ENCODE measurements at places on chromosomes 2 and 18. TPM values are rescaled to one million over a fixed set of nuclear protein-coding genes. Genes with fewer than 3 reads are reported as not detected.

The GKN2 gene
- not detected for total RNA-seq

The RAB31 gene
- total RNA-seq: 32.4 TPM

The HAUS1 gene
- 62.6 TPM for total RNA-seq

The ASTL gene
- not detected for total RNA-seq

The SCYGR4 gene
- total RNA-seq: not detected

The SCYGR5 gene
- not detected for total RNA-seq

The KCNJ13 gene
- not detected for total RNA-seq

The RNF138 gene
- total RNA-seq: 20.0 TPM

The CHMP3 gene
- total RNA-seq: 97.3 TPM

The KIAA2012 gene
- not detected for total RNA-seq

The PLGLB2 gene
- total RNA-seq: 5.6 TPM

The TRIM43 gene
- not detected for total RNA-seq

The CRYBA2 gene
- not detected for total RNA-seq

DNA sequence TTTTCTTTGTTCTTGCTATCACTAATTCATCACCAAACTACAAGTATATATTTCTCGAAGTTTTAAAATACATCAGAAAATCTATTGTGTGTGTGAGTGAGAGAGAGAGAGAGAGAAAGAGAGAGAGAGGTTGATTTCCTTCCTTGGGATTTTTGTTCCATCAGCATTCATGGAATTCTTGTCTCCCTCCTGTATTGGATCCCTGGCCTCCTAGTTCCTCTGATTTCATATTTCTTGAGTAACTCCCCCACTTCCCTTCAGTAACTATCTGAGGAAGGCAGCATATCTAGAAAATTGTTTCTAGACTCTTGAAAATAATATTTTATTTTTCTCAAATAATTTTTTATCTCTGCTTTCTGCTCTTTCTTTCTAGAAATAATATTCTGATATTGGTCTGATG is 13.3 kb upstream of the ACTR2 start:
- no peak for DNase-seq

DNA sequence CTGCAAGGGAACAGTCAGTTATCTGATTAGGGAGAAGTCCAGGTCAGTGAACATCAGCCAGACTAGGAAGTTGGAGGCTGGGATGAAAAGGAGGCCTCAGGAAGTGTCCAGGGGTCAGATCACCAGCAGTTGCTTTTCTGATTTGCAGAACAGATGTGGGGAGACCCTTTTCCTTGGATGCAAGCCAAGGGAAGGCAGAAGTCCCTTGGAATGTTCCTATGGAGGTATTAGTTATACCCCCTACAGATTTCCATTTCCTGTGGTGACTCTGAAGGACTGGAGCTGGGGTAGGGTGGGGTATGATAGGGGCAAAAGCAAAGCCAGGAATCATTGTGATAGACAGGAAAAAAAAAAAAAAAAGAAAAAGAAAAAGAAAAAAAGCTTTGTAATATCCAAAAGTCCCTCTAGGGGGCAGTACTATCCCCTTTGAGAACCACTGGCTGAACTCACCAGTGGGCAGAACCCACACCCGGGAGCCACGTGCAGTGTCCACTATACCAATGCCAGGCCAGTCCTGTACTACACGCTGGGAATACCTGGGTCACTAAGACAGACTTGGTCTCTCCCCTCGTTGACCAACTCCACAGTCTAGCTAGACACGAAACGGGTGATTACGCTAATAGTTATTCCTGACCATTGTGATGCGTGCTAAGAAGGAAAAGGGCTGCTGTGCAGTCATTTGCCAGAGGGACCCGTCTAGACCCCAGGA is 7.4 kb downstream of the DYSF start:
- DNase-seq: no peak

- DNase-seq: no peak
Measured at GRCh38 chr18:56702946-56703345, 51.8 kb downstream of the WDR7 start.

DNA sequence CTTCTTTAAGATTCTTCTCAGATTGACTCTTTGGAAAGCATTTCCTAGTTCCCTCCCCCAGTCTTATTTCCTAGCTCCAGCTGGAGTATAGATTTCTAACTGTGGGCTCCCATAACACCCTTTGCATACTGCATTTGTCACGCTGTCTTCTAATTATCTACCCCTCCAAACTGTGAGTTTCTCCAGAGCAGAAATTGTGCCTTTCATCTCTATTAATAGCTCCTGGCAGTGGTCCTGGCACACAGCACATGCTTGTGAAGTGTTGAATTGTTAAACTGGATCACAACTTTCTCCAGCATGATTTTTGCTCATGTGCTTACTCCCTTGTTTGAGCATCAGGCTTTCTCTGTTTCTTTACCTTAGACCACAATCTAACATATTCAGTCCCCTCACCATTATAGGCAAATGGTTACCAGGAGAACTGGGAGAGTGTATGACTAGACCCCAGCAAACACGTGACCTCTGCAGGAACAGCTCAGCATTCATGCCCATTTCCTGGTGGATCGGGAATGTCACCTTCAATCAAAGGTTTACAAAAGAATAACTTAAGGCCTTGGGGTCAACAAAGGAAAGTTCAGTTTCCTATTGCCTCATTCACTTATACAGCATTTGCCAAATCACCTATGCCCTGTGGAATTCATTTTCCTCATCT is 175.7 kb upstream of the TANK start:
- DNase-seq: no peak

DNA sequence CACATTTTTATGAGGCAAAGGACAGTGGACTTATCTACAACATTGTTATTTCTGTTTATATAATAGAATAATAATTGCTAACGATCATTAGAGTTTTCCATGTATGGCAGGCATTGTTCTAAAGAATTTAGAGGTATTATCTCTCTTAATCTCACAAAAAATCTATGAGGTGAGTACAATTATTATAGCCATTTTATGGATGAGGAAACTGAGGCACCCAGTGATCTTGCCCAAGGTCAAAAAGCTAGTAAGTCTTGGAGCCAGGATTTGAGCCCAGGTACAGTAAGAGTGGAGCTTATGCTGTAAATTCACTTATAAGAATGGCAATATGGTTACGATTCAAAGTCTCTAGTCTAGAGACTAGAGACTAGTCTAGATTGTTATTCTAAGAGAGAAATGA is 331.7 kb downstream of the PLCL1 start:
- no peak for DNase-seq

DNA sequence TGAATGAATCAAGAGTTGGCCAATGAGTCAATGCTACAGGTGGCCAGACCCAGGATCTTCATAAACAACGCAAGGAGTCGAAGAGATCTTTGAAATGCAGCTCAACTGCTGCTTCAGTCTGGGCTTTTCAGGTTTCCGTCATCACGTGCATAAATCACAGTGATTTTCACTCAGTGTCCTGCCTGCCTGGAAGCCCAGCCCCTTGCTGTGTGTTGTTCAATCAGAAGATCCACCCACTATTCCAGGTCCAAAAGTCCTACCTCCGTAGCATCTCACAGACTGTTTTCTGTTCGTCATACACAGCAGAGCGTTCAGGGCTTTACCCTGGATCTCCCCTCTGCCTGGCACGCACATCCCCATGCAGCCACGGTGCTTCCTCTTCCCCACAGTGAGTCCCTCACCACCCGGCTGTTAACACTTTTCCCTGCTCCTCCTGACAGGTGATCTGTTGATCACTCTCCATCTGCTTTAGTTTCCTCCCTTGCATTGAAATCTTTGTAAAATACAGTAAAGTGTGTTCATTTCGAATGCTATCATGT is 216.3 kb downstream of the MYT1L start:
- no peak for DNase-seq

DNA sequence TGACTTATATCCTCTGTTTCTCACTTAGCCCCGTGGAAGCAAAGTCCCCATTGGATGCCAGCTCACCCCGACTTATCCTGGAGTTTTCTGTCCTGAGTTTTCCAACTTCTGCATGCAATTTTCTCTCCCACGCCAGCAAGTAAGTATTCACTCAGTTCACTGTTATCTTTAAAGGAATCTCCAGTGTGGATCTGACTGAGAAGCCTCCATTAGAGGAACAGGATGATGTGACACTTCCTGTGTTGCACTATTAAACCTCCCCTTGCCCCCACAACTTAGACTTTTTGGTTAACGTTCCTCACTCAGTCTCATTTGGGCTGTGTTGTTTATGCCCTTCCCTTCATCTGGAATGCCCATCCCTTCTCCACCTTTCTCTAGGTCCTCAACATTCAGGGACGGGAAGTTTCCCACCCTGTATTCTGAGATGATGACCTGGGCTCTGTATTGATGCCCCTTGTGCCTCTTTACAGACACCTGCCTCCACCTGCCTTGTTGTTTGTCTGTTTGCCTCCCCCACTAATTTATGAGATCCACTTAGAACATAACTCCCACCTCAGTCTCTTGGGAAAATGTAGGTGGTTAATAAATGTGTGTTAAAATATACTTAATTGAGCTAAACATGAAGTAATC is 536.1 kb upstream of the RAB6C start:
- no peak for DNase-seq

GRCh38 chr2:54755641-54756326 is 32.3 kb downstream of the EML6 start:
- no peak for DNase-seq

DNA sequence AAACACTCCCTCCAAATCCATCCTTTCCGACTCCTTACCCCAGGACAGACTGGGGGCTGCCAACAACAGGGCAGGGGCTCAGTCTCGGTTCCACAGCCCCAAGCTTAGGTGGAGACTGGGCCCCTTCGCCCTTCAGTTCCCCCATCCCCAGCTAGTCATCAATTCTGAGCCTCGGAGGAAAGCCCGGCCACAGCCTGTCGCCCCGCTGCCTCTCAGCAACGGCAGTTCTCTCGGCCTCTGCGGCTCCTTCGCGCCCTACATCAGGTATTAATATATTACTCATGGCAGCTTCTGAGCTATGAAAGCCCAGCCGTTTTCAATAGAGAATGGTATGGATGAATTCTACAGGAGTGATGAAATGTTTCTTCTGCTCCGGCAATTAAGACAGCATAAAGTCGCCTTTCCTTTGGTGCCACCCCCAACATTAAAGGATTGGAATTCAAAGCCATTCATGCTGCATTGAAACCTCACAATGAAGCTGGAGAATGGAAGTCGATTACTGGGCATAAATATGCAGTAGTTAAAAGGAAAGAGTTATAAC is 2.8 kb downstream of the HDAC4 start:
- DNase-seq: no peak

- DNase-seq: no peak
Measured at GRCh38 chr2:188404341-188405004, 112.8 kb downstream of the GULP1 start.

DNA sequence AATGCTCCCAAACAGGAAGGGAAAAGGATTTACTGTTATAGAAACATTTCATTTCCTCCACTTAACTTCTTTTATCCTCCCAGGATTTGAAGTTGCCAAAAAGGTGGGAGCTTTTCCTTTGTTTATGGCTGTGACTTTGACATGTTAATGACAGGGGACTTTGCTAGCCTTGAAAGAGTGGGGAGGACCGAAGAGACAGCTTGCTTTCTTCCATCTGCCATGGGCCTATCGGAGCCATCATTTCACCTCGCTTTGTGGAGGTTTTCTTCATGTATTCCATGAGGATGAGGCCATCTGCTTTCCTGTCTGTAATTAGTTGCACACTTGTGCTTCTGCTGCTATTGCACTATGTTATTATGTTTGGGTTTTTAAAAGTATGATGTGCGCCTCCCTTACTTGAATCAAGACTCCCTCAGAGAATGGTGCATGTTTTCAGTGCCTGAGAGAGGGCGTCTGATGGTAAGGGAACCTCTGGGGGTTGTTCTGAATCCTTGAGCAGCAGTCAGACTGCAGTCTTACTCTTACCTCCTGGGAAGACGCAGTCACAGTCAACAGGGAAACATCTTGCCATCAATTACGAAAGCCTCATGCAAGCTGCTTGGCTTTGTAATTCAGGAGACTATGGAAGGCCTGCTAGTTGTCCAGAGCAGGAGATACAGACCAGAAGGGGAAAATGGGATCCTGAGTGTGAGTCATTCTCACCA is 173.3 kb upstream of the MGAT5 start:
- no peak for DNase-seq

DNA sequence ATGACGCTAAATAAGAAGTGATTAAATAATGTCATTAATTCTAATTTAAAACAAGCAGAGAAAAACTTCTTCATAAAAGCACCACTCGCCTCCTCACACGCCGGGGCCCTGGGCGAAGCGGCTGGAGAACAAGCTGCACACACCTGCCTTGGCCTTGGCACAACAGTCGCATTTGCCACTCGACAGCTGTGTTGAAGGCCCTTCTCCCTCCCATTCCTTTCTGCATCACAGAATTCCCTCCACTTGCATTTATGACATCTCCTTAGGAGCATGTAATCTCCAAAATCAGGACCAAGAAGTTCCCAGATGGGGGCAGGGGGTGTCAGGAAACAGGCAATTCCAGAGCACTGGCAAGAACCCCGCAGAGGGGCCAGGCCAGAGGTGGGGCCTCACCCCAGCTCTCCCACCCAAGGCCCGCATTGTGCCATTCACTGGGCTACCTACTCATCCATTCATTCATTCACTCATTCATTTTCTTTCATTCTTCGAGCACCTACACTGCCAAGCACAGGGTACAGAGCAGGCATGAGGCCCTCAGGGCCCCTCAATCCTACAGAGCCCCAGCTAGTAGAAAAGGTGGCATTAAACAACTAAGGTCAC is 6.4 kb downstream of the HDAC4 start:
- no peak for DNase-seq

DNA sequence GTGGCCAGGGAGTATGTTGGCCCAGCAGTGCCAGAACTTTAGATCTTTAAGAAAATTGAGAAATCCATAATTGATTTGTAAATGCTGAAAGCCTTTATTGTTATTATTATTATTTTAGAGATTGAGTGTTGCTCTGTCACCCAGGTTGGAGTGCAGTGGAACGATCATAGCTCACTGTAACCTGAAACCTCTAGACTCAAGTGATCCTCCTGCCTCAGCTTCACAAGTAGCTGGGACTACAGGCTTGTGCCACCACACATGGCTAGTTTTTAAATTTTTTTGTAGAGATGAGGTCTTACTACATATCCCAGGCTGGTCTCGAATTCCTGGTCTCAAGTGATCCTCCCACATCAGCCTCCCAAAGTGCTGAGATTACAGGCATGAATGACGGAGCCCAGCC is 143.2 kb upstream of the CCDC68 start:
- no peak for DNase-seq

- no peak for DNase-seq
Measured at GRCh38 chr18:66735933-66736332, 132.0 kb upstream of the CDH19 start.

GRCh38 chr2:134232868-134233727 is 20.8 kb upstream of the MGAT5 start:
- DNase-seq: no peak

DNA sequence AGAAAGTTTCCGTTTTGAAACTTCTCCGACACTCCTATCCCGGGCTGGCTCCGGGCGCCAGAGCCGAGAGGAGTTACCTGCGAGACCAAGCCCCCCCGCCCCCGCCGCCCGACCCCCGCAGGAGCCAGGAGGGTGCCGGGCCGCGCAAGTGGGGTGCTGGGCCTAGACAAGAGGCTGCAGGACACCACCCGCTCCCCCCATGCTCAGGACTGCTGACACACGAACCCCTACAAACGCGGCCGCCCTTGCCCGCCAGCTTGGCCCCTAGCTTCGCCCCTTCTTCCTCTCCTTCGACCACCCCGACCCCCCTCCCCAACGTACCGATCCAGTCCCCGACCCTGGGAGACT is 497 bp downstream of the PLA2R1 start:
- no peak for DNase-seq

GRCh38 chr18:13804305-13804704 is 19.6 kb upstream of the MC5R start:
- DNase-seq: no peak

Data from breast epithelium (tissue), 4 donors.